ENCODE measurements at places on chromosomes 1 and 21. TPM values are rescaled to one million over a fixed set of nuclear protein-coding genes. Genes with fewer than 3 reads are reported as not detected.

GRCh38 chr1:98121646-98122045 lies 200.8 kb upstream of the DPYD start:
- no peak for DNase-seq

DNA sequence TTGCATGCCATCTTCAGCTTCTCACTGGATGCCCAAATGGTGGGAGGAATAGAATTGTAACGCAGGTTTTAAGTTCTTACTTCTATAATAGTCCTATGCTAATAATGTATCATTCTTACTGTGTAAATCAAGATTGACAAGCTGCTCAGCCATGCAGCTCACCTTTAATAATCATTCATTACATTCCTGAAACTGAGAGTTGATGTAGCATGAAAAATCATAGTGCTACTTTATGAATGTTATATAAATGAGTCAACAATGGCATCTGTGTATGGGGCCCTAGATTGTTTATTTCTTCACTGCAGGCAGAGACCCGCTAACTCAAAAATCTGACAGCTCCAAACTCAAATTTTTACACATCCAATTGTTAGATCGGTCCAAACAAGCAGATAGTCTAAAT lies 34.4 kb downstream of the FH start:
- no peak for DNase-seq

DNA sequence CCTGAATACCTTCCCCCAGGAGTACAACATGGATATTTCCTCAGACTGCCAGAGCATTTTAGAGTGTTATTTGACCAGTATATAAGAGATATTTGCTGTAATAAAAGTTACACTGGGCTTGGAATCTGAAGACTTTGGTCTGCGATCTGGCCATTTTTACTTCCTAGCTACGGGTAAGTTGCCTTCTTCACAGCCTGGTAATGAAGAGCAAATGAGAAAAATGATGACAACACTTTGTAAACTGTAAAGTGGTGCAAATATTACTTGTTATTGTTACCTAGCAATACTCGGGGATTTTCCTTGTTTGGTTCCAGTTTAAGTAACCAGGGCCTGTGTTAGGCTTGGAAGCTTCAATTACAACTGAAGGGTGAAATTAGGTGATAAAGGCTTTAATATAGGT lies 180.8 kb upstream of the LMO4 start:
- no peak for DNase-seq

GRCh38 chr21:31266241-31266640 lies 77.8 kb downstream of the TIAM1 start:
- no peak for DNase-seq

- no peak for DNase-seq
Measured at GRCh38 chr1:246281639-246282038, 225.4 kb downstream of the SMYD3 start.

ILDR2 gene
- 7.4 TPM for total RNA-seq

S100A5 gene
- 3.0 TPM for total RNA-seq

CLCNKB gene
- total RNA-seq, result not detected

Data from activated CD8-positive, alpha-beta memory T cell treated with anti-CD3 and anti-CD28 coated beads, Interleukin-2, amount 10 ng/mL, durations not matched to agents 7 days and 5 days (primary cell).